Endothelial cell of umbilical vein (primary cell): ENCODE measurements at places on chromosomes 2 and 18. TPM values are rescaled to one million over a fixed set of nuclear protein-coding genes. Genes with fewer than 3 reads are reported as not detected.

DNA sequence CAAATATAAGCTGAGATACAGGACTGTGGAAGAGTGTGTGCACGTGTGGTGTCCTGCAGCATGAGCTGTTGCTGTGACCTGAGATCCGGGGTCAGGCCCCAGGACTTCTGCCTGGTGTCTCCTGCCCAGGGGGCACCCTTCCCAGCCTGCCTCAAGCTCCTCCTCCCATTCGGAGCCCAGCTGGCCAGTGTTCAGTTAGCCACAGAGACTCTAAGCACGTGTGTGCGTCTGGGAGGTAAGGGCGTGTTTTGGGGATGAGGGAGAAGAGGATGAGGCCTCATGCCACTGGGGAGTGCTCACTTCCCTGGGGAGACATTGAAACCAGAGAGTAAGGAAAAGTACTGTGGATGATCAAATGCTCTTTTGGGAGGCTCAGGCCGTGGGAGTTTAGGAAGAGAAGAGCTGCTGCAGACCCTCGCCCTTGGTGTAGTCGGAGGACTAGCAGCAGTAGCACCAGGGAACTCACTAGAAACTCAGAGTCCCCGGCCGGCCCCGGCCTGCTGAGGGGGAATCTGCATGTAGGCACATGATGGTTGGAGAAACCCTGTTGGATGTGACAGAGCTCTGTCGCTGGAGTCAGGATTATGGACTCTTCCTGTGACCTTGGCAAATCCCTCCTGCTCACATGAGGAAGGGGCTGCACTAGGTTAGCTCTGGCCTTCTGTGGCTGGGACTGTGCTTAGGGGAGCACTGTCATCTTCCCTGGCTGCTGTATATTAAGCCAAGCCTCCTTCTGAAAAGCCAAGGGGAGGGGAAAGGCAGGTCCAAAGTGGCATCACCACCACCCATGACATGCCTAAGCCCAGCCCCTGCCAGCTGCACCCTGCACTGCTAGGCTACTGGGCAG lies 231.1 kb downstream of the DYSF start:
- no peaks in the 10 kb centered on the region for H3K27me3 ChIP-seq
- no peak for DNase-seq
- no peaks in the 10 kb centered on the region for H3K4me1 ChIP-seq
- no peak overlapping the region for H3K27ac ChIP-seq
- no peak overlapping the region for H3K4me3 ChIP-seq

DNA sequence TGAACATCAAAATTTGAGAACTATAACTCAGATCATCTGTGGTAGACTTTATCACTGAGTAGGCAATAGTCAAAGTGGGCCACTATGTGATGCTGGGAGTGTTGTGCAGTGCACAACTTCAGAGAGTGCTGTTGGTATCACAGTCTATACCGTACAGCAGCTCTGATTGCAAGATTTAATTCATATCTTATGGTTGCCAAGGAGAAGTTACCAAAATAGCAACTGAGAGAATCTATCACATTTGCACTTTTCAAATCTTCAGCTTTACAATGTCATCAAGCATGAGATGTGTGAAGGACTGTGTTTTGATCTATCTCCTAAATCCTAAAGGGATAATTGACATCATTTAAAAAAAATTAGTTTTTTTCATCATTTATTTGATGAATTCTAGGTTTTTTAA lies 216.1 kb downstream of the DLGAP1 start:
- DNase-seq, result no peak
- H3K36me3 ChIP-seq, result no peaks in the 10 kb centered on the region
- no peak overlapping the region for H3K27ac ChIP-seq
- H3K4me3 ChIP-seq, result no peak overlapping the region
- H3K27me3 ChIP-seq, result no peaks in the 10 kb centered on the region
- no peaks in the 10 kb centered on the region for H3K4me1 ChIP-seq

The SERPINB11 gene
- not detected in 2 replicates for total RNA-seq

DNA sequence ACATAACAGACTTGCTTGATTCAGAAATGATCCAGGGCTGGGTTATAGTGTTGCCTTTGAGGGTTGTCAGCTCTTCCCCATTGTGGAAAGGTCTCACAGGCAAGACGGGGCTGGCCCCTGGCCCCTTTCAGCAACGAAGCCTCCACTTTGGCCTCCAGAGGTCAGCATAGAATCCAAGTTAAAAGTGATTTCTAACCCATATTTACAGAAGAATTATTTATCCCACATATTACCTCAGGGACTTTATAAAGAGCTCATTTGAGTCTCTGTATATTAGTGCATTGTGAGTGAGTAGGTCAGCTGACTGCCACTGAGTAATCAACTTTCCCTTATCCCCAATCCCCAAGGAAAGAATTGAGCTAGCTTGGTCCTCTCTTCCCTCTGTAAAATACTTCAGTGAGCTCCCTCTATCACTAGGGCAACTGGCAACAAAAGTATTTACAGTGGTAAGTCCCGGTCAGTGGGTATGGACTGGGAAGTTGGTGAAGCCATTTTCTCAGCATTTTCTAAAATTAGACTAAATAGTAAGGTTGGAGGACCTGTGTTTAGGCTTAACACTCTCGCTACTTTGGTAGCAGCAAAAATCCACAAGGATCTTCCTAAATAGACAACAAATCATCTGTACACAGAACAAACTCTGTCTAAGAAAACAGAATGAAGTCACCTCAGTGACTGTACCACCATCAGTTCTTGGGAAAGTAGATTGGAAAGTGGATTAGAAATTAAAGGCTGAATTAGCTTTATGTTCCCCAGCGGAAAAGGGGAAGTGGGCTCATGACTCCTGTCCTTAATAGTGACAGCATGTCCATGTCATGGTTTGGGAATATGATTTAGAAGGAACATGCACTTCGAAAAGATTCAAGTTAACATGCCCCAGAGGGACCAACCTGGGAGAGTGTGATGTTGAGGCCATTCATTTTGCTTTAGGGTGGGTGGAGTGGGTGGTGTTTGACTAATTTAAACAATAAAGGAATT lies 171.0 kb upstream of the SIX3 start:
- no peaks in the 10 kb centered on the region for H3K4me1 ChIP-seq
- H3K27me3 ChIP-seq, result peaks cover 13% of the 10 kb centered on the region
- DNase-seq, result no peak
- H3K27ac ChIP-seq, result no peak overlapping the region
- no peaks in the 10 kb centered on the region for H3K36me3 ChIP-seq

DNA sequence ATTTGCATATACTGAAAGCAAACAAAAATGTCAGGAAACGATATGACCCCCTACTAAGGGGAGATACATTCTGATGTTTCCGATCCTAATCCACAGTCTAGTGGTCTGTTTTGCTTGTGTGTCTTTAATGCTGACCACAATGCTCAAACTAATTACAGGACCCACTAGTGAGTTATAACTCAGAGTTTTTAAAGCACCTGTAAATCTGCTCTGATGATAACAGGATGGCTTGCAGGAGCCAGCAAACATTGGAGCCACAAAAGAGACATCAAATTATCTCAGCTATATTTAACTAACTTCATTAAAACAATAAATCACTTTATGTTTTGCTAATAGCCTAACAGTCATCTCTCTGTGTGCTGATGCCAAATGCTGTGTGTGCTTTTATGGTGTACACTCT lies 300.3 kb downstream of the NBAS start:
- no peak overlapping the region for H3K4me3 ChIP-seq
- DNase-seq, result no peak
- H3K27ac ChIP-seq, result no peak overlapping the region
- H3K27me3 ChIP-seq, result no peaks in the 10 kb centered on the region
- no peaks in the 10 kb centered on the region for H3K36me3 ChIP-seq

The ADRA2B gene
- not detected in 2 replicates for total RNA-seq

DNA sequence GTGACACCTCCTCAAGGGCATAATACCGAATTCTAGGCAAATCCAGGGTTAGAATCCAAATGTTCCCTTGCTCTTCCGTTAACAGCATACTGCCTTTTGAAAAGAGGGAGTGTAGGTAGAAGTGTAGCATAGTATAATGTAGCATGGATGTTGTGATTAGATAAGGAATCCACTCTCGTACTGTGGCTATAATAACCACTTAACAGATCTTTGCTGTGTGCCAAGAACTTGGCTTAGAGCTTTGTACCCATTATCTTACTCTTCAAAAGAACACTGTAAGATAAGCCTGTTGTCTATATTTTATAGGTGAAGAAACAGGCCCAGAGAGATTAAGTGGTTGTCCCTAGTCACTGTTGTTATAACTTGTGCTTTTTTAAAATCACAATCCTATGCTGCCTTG lies 24.2 kb downstream of the WDR75 start:
- H3K27ac ChIP-seq, result no peak overlapping the region

- H3K27me3 ChIP-seq, result no peaks in the 10 kb centered on the region
- no peak overlapping the region for H3K27ac ChIP-seq
- DNase-seq, result no peak
- H3K4me1 ChIP-seq, result no peaks in the 10 kb centered on the region
- H3K4me3 ChIP-seq, result no peak overlapping the region
- peaks cover 24% of the 10 kb centered on the region for H3K36me3 ChIP-seq
Measured at GRCh38 chr2:61512768-61513398, 25.3 kb downstream of the XPO1 start.

- no peak for DNase-seq
- H3K27me3 ChIP-seq, result no peaks in the 10 kb centered on the region
- H3K4me3 ChIP-seq, result no peak overlapping the region
Measured at GRCh38 chr2:241872313-241872642, 2.7 kb downstream of the RTP5 start.

DNA sequence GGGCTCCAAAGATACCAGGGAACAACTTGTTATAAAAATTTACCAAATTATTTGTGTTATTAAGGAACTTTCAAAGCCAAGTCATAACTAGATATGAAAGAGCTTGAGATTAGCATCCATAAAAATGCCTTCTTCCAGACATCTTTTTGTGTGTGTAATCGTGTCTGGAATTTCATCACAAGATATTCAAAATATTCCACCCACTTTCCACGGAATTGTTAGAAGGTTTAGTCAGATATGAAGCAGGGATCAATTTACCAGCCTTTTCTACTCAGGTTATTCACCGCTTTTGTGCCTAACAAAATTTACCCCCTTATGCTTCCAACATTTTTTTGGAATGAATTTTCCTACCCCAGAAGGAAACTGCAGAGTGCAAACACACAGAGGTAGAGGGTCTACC lies 130.2 kb upstream of the ACVR2A start:
- H3K36me3 ChIP-seq, result no peaks in the 10 kb centered on the region
- H3K4me1 ChIP-seq, result no peaks in the 10 kb centered on the region
- no peak overlapping the region for H3K4me3 ChIP-seq
- no peak for DNase-seq

The PLEKHH2 gene
- total RNA-seq, result 0.58 and 1.1 TPM in 2 replicates

DNA sequence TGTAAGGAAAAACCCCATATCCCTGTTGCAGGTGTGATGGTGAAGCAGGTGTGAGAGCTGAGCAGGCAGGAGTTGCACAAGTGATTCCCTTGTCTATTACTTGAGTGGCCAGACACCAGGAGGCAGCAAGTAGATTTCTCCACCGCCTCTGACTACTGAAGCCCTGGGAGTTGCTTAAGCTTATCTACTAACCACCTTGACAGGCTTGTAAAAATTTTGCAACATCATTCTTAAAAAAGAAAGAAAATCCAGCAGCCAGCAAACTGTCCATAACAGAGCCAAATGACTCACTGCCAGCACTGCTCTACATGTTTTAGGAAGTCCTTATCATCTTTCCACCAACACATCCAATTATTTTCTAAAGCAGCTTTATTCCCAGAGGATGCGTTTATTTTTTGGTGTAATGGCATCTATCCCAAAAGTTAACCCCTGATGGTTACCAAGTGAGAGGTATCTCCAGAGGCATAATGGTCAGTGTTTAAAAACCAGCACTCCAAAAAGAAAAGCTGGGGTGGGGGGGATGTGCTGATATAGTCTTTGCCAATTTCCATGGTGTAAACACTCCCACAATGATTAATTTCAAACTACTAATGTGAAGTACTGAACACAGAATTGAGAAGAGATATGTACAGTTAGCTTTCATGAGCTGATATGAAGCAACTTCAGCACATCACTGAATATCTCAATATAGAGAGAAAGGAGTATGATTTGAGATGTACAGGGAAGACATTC lies 16.3 kb upstream of the GPR39 start:
- DNase-seq, result no peak
- no peak overlapping the region for H3K27ac ChIP-seq
- H3K36me3 ChIP-seq, result no peaks in the 10 kb centered on the region
- no peak overlapping the region for H3K4me3 ChIP-seq
- H3K27me3 ChIP-seq, result no peaks in the 10 kb centered on the region
- no peaks in the 10 kb centered on the region for H3K4me1 ChIP-seq

DNA sequence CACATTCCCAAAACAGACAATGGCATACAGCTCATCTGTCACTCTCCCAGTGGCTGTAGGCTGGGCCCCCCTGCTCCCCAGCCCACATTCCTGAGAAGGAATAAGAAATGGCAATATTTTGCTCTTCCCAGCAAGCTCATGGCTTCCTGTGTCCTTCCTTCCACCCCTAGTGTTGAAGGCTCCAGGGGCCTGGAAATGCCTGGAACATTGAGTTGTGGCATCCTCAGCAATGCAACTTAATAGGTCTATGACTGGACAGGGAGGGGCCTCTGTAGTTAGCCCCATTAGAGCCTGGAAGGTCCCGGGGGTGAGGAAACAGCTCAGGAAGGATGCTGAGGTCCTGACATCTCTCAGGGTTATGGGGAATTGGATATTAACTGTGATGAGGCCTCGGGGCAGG lies 3.3 kb downstream of the KIF3C start:
- peaks cover 3% of the 10 kb centered on the region for H3K36me3 ChIP-seq
- H3K27ac ChIP-seq, result no peak overlapping the region
- no peaks in the 10 kb centered on the region for H3K27me3 ChIP-seq
- peaks cover 43% of the 10 kb centered on the region for H3K4me1 ChIP-seq

GRCh38 chr18:50447102-50447741 lies 72.4 kb downstream of the SKA1 start:
- H3K36me3 ChIP-seq, result no peaks in the 10 kb centered on the region
- no peak overlapping the region for H3K4me3 ChIP-seq
- H3K4me1 ChIP-seq, result no peaks in the 10 kb centered on the region
- DNase-seq, result no peak
- no peaks in the 10 kb centered on the region for H3K27me3 ChIP-seq

DNA sequence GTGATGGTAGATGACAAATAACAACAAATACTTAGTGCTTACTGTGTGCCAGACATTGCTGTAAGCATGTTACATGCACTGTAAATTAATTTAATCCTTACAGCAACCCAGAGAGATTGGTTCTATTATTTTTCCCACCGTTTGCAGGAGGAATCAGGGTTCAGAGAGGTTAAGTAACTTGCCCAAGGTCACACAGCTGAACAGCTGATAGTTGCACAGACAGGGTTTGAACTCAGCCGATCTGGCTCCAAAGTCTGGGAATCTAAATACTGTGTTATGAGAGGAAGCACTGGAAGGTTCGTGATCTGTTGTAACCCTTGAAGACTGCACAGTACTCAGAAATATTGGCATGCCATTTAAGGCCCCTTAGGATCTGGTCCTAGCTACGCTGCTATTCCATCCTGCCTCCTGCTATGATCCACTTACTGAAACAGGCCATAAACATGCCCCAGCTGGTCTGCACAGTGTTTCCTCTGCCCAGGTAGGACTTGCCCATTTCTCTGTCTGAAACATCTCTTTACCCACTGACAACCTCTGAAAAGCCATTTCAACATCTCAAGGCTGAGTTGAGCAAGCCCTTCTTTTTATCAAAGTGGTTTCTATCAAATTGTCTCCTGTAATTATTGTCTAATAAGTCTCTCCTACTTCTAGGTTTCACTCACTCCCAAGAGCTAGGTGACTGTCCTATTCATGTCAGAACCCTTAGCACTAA lies 40.4 kb upstream of the MRPL33 start:
- no peak overlapping the region for H3K4me3 ChIP-seq
- no peaks in the 10 kb centered on the region for H3K36me3 ChIP-seq
